Omental fat pad (tissue), 4 donors: ENCODE measurements at places on chromosomes 4 and X.

DNA sequence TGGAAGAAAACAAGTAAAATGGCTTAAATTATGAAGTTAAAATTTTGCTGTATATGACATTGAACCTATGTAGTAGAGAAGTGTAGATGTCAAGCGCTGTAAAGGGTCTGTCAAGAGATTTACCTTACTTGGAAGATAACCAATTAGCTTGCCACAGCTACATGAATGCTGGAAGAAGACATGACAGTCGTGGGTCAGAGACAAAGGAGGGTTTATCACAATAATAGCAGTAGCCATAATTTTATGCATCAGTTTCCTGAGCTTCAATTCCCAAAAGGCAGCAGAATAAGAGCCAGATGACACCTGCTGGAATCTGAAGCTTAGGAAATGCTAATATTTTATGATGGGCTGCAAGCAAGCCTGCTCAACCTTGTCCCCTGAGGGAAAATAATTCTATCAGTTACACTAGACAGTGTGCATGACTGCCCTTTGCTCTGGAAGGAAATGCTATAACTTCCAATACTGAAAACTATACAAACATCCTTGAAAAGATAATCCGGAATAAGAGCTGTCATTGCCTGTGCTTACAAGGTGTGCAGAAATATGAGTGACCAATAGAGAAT is 292.9 kb downstream of the PRDM5 start:
- no peak for DNase-seq

- DNase-seq = no peak
Observed at GRCh38 chrX:130916636-130917422, 13.8 kb upstream of the ENOX2 start.

DNA sequence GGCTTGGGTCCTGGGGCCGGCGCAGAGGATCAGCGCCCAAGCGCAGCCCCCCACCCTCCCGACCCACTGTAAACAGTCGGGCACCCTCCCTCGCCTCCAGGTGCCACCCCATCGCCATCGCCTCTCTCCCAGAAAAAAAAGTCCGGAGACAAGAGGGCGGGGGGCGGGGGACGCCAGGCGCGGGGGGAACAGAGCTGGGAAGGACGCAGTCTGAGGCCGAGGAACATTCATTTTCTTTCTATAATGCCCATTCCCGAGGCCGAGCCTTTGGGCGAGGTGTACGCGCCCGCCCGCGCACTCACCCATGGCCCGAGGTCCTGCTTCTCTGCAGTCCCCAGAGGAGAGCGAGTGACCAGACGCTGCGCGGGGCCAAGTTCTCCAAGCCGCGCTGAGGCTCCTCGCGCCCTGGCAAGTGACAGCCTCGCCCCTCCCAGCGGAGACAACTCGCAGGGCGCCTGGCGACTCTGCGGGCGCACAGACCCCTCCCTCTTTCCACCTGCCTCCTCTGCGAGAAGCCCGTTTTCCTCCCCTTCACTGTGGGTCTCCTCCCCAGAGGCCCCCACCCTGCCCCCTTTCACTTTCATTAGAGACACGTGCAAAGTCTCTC is 63.5 kb upstream of the WDR17 start:
- DNase-seq = no peak

DNA sequence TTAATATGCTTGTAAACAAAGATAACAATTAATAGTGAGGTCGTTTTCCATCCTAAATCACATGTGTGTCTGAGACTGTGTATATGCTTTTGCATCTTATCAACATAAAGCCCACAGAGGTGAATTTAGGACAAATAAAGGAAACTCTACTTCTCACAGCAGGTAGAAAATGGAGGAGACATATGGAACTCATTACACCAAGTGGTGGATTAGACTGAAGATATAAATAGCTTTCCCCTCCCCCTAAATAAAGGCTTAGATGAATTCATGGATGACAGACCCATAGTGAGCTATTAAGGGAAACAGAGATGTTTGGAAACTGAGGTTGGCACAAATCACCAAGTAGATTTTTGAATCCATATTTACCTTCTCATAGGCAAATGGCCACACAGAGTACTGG is 79.7 kb downstream of the GRIA3 start:
- DNase-seq = no peak

- no peak for DNase-seq
Observed at GRCh38 chr4:98237204-98237603, 24.0 kb upstream of the RAP1GDS1 start.

DNA sequence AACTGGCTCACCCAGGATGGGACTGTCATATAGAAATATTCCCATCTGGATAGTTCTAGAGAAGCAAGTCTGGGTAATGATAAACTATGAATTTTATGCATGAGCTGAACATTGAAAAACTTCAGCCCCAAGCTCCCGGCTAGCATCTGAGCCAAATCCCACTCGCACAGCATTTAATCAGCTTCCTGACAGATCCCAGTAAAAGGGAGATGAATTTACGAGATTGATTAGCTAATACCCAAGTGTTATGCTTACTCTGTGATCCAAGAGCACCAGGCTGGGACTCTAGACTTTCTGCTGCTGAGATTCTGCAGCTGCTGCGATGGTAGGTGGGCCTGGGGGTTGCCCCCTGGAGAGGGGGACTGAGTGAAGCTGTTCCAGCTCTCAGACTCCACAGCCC is 28.0 kb downstream of the FRMPD3 start:
- no peak for DNase-seq

- no peak for DNase-seq
Observed at GRCh38 chr4:176755613-176756012, 37.1 kb downstream of the VEGFC start.

GRCh38 chr4:57726154-57726553 is 616.0 kb upstream of the IGFBP7 start:
- no peak for DNase-seq

DNA sequence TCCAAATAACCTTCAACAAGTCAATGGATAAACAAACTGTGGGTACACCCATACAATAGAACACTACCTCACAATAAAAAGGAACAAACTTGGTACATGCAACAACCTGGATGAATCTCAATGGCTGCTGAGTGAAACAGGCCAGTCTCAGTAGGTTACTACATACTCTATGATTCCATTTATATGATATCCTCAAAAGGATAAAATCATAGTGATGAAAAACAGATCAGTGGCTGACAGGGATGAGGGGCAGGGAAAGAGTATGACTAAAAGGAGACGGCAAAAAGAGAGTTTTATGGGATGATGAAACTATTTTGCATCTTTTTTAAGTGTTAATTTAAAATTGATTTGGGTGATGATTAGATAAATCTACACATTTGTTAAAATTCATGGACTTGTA is 15.9 kb downstream of the KLHL8 start:
- no peak for DNase-seq
